Mammary epithelial cell (primary cell): ENCODE measurements at places on chromosomes 16 and 17.

DNA sequence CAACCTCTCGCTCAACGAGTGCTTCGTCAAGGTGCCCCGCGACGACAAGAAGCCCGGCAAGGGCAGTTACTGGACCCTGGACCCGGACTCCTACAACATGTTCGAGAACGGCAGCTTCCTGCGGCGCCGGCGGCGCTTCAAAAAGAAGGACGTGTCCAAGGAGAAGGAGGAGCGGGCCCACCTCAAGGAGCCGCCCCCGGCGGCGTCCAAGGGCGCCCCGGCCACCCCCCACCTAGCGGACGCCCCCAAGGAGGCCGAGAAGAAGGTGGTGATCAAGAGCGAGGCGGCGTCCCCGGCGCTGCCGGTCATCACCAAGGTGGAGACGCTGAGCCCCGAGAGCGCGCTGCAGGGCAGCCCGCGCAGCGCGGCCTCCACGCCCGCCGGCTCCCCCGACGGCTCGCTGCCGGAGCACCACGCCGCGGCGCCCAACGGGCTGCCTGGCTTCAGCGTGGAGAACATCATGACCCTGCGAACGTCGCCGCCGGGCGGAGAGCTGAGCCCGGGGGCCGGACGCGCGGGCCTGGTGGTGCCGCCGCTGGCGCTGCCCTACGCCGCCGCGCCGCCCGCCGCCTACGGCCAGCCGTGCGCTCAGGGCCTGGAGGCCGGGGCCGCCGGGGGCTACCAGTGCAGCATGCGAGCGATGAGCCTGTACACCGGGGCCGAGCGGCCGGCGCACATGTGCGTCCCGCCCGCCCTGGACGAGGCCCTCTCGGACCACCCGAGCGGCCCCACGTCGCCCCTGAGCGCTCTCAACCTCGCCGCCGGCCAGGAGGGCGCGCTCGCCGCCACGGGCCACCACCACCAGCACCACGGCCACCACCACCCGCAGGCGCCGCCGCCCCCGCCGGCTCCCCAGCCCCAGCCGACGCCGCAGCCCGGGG lies 1.3 kb downstream of the FOXC2 start:
- DNase-seq: peak; percentile 43

DNA sequence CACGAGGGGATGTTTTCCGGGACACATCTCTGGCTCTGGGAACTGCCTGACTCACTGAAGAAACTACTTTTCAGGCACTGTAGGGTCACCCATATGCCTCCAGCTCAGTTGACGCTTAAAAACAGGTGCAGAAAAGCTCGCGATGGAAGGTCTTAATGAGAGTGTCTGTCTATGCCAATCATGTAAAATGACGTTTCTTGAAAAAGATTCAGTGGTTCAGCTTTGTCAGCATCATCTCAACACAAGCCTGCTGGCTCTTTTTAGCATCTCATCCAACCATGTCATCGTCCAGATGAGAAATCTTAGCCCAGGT lies 27.5 kb downstream of the OR1D5 start:
- no peak for DNase-seq

GRCh38 chr17:46764709-46765401 lies 53.6 kb downstream of the WNT3 start:
- DNase-seq: peak; percentile 46

DNA sequence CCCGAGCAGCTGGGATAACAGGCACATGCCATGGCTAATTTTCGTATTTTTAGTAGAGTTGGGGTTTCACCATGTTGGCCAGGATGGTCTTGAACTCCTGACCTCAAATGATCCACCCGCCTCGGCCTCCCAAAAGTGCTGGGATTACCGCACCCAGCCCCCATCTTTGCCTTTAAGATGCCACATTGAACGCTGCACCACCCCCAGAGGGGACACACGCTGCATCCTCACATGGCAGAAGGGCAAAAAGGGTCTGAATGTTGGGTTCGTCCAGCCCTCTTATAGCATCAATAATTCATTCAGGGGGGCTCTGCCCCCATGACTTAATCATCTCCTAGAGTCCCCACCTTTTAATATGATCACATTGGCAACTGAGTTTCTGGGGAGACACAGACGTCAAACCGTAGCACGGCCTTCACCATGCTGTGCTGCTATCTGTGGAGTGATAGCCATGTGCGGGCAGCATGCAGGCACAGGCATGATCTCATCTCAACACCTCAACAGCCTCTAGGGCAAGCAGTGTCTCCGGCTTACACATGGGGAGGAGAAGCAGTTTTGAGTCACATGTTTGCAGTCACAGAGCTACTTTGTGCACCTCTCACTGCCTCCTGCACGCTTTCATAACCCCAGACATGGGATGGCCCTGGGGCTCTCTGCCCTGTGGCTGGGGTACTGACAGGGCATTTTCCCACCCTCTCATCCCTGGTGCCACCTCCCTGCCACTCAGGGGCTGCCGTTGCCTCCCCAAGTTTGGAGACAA lies 30.0 kb downstream of the IL21R start:
- DNase-seq: peak; percentile 80

DNA sequence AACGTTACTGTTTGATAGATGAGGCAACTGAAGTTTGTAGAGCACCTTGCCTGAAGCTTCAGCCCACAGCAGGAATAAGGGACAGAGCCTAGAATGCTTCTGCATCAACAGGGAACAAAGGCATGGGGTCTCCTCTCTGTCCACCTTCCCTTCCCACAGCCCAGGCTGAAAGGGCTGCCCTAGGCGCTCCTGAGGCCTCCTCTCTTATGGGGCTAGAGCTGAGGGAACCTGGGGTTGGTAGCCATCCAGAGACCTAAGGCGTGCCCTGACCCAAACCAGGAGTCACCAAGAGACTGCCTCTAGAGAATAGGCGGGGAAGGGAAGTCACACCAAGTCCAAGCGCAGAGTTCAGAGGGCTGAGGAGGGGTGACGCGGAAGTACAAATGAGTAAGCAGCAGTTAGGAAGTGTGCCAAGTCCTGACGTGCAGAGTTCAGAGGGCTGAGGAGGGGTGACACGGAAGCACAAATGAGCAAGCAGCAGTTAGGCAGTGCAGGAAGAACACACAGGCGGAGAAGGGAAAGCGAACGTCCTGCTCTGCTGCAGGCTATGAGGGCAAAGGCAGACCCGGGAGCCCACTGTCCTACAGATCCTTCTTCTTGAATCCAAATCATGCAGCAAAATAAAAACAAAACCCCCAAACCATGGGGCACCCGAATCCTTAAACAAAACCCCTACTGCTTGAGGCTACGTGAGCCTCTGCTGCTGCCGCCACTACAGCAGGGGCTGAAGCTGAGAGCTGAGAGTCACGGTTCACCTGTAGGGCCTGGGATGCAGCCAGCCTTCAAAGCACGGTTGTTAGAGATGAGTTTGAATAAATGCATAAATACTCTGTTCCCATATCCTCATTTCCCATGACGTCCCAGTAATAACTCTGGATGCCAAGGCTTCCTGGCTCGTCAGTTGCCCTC lies 2.7 kb upstream of the SPG7 start:
- peak; percentile 79 for DNase-seq

- no peak for DNase-seq
Observed at GRCh38 chr16:76819226-76819916, 371.6 kb upstream of the MON1B start.

DNA sequence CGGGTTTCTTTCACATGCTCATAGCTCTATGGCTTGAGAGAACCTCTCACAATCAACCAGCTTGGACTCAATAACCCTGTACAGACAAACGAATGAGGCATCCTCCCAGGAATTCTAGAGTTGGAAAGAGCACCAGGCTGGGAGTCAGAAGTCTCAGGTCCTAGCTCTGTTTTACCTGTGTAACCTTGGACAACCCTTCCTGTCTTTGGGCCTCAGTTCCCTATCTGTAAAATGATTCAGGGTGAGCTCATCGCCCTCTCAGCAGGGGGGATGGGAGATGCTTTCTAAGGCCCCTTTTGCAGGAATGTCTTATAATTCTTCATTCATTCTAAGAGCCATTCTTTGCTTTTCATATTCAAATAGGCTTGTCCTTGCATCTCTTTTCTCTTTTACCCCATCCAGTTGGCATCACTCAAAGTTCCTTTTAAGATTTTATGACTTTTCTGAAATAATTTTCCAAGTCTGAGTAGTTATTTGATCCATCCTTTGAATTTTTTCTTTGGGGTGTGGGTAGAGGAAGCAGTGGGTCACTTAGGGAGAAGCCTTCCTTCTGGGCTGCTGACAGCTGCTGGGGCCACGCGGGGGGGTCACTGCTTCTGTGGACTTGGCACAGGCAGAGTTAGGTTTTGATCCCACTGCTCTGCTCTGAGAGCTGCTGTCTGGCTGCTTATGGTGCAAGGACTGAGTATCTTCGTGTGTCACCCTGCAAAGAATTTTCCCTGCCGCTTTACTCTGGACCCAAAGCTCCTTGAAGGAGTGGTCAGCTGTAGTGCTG lies 102.7 kb downstream of the UTP18 start:
- DNase-seq: peak; percentile 27

- no peak for DNase-seq
Observed at GRCh38 chr17:50687200-50688066, 20.3 kb downstream of the ANKRD40 start.

GRCh38 chr17:2595716-2596115 lies 2.3 kb downstream of the PAFAH1B1 start:
- DNase-seq: no peak

- DNase-seq: no peak
Observed at GRCh38 chr17:45070809-45071208, 9.7 kb downstream of the NMT1 start.

DNA sequence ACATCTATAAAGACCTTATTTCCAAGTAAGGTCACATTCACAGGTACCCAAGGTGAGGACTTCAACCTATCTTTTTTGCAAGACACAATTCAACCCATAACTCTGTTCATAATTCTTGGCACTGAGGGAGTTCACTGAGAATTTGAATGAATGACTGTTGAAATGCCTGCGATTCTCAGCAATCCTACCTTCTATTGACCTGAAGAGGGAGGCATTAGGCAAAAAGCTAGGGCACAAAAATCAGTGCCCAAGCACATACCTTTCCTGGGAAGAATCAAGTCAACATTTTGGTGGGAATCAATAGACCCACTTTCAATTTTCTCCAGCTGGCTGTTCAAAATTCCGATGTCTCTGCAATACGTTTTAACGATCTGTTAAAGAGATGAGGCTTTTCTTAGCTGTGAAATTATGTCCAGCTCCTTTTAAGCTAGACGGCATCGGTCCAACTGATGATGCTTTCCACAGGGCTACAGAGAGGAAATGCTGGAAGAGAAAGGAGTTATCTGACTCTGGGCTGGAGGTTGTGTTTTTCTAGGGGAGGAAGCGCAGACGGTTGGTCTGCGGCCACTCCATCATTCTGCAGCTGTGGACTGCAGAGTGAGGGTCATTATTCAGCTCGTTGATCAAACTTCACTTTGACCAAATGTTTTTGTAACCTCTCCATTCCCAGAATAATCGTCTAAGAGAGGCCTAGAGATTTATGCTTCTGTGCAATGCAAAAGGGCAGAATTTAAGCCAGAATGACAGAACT lies 25.2 kb downstream of the BCO1 start:
- DNase-seq: no peak

- DNase-seq: no peak
Observed at GRCh38 chr17:75822119-75822799, 21.9 kb downstream of the UNC13D start.

DNA sequence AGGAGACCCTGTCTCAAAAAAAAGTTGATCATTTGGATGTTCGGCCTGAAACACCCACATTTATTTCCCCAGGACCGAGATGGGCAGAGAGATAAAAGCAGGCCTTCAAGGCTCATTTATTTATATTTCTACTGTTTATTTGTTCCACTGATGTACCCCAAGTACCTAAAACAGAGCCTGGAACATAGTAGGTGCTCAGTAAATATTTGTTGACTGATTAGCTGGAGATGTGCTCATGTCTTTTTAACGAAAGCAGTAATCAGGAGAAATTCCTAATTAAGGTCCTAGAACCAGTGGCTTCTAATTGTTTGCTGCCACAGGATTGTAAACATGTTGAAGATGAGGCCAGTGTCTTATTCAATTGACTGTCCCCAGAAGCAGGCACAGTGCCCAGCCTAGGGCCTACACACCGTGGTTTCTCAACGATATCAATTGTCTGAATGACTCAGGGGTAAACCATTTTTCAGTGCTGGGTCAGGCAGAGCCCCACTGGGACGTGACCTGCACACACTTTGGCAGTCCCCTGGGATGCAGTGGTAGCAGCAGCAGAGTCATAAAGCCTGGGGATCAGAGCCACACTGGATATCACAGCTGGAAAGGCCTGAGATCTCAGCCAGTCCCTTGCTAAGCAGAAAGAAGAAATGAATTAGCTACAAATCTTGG lies 34.8 kb downstream of the SOST start:
- DNase-seq: peak; percentile 54

DNA sequence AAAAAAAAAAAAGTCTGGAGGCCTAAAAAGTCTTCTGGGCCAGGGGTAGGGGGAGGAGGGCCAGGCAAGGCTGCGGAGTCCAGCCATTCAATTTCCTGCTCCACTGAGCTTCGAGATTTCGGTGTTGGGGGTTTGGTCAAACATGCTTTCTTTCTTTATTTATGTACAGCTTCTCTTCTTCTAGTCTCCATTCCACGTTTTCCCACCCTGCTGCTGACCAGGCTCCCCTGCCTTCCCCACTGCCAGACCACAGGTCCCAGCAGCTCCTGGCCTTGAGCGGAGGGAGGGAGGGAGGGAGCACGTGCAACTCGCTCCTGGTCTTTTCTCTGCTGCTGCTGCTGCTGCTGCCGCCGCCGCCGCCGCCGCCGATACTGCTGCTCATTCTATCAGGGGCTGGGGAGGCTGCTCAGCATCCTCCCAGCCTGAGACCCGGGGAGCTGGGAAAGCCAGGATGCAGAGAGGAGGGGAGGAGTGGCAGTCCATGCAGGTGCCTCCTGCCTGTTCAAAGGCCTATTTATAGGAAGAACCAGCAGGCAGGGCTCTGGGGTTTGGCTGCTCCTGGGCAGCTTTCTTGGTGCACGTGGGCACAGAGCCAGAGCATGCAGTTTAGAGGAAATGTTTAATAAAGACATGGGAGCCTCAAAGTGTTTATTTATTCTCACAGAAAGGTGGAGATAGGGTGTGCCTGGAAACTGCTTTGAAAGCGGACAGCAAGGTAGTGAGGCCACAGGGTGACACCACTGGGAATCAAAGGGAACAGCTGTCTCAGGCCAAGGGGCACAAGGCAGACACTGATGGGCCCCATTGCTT lies 23.4 kb upstream of the ZFHX3 start:
- no peak for DNase-seq

GRCh38 chr17:81428121-81428515 lies 32.9 kb downstream of the BAHCC1 start:
- no peak for DNase-seq

DNA sequence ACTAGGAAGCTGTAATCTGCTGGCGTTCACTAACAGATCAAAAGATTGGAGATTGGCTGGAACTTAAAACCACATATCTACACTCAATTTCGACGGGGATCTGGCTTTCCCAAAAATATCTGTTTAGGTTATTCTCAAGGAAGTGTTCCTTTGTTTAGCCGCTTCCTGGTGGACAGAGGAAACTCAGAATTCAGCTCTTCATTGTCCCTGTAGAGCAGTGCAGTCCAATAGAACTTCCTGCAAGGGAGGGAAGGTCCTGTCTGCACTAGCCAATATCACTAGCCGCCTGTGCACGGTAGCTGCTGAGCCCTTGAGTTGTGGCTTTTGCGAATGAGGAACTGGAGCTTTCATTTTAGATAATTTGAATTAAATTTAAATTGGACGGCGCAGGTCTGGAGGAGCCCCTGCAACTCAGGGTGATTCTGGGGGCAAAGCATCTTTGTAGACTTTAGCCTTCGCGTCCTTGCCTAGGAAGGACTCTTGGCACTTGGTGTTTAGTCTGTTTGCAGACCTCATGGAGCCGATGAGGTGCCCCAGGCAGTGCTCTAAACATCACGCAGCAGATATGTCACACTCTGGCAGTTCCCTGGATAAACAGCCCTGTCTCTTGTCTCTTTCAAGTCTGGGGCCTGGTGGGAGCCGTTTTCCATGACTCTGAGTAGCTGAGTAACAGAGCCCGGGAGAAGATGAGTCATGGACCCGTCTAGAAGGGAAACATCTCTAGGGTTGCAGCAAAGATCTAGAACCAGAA lies 122.2 kb downstream of the CCDC182 start:
- peak; percentile 16 for DNase-seq
